Left forelimb (tissue), 1 donor: ENCODE measurements at places on chromosomes 4 and X.

GRCh38 chrX:100586747-100587146, 2.0 kb downstream of the TNMD start:
- no peak for DNase-seq

- no peak for DNase-seq
Observed at GRCh38 chrX:129792586-129793291, 13.0 kb downstream of the SASH3 start.

GRCh38 chr4:24979554-24979953, 51.2 kb downstream of the LGI2 start:
- no peak for DNase-seq

DNA sequence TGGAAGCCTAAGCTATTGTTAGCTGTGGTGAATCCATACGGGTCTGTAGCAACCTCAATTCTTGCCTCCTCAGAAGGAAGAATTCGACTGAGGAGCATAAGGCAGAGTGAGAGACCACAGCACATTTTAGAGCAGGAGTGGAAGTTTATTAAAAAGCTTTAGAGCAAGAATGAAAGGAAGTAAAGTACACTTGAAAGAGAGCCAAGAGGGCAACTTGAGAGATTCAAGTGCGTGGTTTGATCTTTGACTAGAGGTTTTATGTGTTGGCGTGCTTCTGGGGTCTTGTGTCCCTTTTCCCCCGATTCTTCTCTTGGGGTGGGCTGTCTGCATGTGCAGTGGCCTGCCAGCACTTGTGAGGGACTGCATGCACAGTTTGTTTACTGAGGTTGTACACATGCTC, 880.6 kb upstream of the INTU start:
- no peak for DNase-seq

GRCh38 chrX:14084466-14084865, 54.8 kb upstream of the GEMIN8 start:
- no peak for DNase-seq

GRCh38 chrX:85941275-85941674, 106.1 kb downstream of the CHM start:
- DNase-seq: no peak

GRCh38 chr4:140069066-140069465, 84.9 kb downstream of the MAML3 start:
- no peak for DNase-seq
